ENCODE measurements at places on chromosomes 4 and X.

DNA sequence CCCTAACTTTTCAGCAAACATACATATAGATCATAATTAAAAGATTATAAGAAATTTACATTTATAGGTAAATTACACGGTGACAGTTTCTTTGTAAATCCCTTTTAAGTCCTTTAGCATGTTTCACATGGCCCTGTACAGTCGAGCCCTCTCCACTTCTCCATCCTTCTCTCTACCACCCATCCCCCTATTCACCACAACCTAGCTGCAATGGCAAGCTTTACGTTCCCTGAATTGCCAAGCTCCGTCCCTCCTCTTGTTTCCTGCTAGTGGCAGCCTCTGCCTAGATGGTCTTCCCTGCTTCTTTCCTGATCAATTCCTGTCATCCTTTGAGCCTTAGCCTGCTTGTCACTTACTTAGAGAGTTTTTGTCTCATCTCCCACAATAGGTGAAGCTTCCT is 116.2 kb downstream of the TMA16 start:
- DNase-seq: no peak

DNA sequence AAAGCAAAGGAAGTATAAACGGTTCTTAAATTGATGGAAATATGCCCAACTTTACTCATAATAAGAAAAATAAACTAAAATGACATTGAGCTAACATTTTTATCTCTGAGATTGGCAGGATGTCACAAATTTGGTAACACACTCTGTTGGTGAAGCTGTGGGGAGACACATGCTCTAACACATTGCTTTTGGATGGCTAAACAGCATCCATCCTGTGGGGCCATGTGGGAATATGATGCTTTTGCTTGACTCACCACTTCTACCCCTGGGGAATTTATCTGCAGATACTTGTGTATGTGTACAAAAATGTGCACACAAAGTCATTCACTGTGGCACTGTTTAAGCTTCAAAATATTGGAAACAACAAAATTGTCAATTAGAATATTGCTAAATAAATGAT is 100.2 kb downstream of the ANAPC4 start:
- no peak for DNase-seq

DNA sequence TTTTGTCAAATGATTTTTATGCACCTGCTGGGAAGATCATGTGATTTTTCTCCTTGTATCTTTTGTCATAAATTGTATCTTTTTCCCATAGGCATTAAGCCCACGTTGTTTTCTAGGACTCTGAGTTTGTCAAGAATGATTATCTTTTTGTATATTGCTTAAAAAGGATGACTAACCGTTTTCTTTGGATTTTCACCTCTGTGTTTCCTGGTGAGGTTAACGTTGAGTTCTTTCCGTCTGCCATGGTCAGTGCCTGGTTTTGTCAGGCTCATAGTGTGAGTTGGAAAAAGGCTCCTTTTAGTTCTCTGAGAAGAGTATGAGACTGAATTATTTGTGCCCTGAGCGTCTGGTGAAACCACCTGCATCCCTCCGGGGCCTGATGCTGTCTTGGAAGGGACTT is 21.9 kb downstream of the PCGF3 start:
- no peak for DNase-seq

DNA sequence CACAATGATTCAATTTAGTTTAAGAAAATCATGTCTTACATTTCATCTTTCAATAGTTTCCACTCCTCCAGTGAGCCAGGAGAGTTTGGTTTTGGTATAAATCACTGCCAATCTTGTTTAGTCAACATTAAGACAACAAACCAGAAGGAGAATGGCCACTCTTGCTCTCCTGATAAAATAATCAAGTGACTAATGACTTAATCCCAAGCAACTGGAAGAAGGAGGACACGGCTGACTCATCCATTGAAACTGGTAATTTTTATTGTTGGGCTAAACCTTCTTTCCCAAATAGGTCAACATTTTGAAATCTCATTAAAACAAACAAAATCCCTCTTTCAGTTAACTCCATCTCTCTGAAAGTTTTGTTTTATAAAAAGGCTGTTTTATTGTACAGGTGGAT is 230.2 kb downstream of the CLCN4 start:
- no peak for DNase-seq

DNA sequence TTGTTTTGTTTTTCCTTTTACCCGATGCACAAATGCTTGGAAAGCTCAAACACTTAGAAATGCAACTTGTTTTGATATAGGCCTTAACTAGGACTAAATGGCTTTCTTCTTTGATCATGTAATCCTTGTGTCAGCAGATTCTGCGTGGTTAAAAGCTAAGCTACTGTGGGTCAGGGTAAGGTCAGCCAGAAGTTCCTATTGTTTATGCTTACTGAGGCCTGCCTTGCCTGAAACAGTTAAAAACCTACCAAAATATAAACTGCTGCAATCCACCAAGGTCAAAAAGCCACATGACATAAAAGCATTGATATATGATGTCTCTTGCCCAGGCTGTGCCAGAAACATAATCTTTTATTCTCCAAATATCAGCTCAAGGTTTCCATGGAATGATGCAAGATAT is 223.4 kb downstream of the FAM47B start:
- no peak for DNase-seq

DNA sequence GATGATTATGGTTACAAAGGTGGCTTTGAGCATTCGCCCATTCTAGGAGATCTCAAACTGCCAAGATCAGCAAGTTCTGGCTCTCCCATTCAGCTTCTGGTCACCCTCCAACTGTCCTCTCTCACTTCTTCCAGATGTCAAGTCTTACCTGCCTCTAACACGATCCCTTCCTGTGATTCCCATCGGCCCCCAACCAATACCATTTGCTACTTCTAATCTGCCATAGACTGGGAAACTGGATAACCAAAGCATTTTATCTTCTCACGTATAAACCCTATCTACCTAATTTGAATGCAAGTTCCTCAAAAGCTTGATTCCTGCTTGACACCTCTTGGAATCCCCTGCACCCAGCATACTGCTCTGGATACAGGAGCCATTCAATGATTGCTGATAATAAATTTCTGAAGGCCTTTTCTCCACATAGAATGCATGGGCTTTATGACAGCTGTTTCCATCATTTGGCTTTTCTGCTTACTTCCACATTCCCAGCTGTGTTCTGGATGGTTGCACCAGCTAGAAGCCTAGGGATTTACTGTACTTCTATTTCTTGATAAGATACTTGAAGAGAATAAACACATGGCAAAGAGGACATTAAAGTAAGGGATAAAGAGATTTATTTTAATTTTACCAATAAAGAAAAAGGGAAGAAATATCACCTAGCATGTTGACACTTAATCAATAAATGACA is 9.6 kb downstream of the GPC4 start:
- no peak for DNase-seq

DNA sequence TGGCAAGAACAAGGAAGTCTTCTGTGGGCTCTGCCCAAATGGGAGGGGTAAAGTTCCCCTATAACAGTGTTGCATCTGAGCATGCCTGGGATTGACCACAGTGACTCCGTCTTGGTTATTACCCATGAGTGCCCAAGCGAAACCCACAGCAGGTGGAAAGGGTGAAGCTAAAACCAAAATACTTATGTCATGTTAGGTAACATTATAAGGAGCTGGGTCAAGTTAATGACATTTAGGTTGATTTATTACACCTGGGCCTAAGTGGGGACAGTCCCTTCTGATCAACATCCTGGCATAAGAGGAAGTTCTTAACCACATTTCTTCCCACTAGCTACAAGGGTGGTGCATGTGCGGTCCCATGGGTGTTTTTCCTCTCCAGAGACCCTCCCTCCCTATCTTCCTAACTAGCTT is 1.3 kb upstream of the ZNF732 start:
- no peak for DNase-seq

Data from CD4-positive, alpha-beta memory T cell (primary cell).